AG04449 (cell line): ENCODE measurements at places on chromosomes 16 and 17.

DNA sequence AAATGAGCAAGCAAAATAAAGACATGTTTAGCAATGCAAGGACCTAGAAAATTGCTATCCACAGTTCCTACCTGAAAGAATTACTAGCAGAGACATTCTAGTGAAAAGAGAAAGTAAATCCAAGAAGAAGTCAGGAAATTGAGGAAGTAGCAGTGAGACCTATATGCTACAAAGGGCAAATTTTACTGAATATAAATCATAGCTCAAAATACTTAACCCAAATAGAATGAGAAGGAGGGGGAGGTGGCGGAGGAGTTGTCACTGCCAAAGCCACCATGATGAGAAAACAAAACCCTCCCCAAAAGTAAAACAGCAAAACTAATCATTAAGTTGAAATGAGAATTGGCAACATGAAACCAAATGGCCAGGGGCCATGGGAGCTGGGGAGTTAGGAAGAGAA lies 39.3 kb downstream of the PITPNM3 start:
- no peak for DNase-seq

- no peak for DNase-seq
Observed at GRCh38 chr17:42667088-42667951, 8.2 kb downstream of the TUBG2 start.

- no peak for DNase-seq
Observed at GRCh38 chr17:82235775-82236141, 6.9 kb downstream of the SLC16A3 start.

GRCh38 chr16:24255456-24256371 lies at the start of gene CACNG3:
Gene CACNG3 (plus strand): TSS chr16:24256335. CDS start chr16:24256755, 420 bp downstream.
- DNase-seq: no peak

GRCh38 chr16:4339909-4340308 lies 11.2 kb downstream of the PAM16 start:
- no peak for DNase-seq

DNA sequence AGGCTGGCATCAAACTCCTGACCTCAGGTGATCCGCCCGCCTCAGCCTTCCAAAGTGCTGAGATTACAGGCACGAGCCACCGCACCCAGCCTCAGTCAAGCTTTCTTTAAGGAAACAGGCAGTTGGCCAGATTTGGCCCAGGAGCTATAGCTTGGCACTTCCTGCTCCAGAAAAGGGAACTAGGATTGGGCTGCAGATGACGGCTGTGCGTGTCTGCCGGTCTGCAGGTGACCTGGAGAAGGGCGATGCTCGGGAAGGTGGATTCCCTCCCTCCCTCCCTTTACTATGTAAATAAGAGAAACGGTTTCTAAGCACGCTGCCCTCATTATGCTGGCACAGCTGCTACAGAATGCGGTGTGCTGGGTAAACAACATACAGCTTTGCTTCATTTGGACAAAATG lies 215.9 kb downstream of the RPTOR start:
- DNase-seq: no peak

DNA sequence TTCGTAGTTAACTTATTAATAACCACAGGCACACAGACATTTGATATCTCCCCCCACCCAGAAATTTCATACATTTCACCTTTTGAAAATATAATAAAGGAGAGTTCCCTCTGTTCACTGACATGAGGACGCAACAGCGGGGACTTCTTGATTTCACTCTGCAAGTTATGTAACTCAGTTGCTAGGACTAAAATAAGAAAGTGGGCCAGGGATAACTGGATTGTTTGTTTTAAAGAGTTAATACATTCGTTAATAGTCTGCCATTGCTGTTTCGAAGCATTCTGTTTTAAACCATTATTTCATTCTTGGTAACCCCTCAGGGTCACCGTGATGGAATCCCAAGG lies 1.2 kb downstream of the RHOT1 start:
- no peak for DNase-seq

- DNase-seq: no peak
Observed at GRCh38 chr16:84532855-84533486, 28.5 kb upstream of the MEAK7 start.

DNA sequence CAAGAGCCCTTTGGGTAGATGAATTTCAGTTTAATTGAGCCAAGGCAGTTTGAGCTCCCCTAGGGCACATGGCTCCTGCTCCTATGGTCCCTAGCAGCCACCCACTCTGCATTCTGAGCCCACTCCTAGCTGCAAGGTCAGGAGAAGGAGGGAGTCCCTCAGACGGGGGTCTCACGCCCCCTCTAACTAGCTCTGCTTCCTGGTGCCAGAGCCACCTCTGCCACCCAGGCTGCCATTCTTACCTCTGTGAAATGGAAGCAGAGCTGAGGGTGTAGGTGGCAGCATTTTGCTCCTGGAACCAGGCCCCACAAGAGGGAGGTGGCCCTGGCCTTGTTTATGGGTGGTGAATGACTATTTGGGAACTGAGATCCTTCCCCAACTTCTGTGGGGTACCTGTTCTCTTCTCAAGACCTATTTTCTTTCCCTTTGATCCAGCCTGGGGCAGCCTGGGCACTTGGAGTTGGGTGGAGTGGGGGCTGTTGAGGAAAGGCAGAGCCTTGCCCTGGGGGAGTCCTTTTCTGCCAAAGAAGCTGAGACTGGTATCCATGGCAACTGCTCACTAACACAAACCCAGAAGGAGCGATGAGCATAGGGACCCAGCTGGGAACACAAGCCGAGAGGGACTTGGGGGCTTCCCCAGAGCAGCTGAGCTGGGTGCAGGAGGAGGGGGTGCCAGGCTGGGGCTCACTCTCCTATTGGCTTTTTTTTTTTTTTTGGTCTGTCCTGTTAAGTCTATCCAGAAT lies 4.8 kb downstream of the SPNS2 start:
- DNase-seq: no peak

DNA sequence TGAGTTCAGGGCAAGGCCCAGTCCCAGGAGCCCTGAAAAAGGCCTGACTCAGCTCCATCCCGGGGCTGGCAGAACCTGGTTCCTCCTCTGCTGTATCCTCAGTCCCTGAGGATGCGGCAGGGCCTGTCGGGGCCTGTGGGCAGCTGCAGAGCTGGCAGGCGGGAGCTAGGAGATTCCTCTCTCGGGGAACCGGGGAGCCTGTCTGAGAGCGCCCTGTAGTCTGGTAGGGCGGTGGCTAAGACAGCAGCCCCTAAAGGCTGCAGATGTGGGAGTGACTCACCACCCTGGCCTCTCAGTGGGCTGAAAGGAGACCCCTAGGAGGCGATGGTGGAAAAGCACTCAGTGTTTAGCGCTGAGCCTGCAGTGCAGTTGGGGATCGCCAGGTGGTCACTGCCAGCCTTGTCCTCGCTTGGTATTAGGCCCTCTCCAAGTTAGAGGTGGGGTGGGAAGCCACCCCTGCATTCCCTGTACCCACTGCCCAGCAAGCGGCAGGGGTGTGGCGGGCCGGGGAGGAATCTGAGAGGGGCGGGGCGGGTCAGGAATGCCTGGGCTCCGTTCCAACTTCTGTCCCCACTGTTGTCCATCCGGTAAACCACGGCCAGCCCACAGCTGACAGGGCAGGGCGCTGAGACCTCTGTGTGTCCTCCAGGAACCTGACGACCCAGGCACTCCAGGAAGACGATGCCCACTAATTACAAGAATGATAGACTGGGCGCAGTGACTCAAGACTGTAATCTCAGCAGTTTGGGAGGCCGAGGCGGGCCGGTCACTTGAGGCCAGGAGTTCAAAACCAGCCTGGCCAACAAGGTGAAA lies 29.5 kb upstream of the CDH1 start:
- no peak for DNase-seq

DNA sequence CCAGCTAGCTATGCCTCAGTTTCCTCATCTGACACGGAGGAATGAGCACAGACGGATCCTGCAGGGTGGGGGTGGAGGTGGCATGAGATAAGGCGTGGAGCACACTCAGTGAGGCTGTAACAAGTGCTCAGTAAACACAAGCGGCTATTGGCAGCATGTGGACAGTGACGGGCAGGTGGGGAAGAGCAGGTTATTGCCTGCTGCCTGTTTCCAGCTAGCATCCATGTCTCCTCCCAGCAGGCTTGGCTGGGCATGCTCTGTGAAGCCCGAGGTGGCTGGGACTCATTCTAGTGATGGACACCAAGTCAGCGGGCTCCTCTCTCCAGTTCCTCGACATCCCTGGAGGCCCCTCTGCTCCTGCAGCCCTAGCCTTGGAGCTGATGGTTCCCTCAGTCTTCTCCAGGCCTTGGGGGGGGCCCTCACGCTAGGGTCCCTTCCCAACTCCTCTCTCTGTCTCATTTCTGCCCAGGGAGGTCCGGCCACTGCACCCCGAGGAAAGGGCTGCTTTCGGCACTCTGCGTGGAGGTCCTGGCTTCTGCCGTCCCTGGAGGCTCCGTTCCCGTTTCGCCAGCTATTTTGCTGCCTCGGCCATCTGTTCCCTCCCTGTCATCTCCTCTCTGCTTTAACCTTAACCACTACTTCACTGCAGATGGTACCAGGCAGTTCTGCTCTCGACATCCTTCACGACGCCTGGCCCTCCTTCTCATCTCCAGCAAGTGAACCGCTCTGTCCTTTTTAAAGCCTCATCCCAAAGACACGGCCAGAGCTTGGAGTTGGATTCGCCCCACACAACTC lies 6.2 kb downstream of the RTN4RL1 start:
- DNase-seq: no peak

DNA sequence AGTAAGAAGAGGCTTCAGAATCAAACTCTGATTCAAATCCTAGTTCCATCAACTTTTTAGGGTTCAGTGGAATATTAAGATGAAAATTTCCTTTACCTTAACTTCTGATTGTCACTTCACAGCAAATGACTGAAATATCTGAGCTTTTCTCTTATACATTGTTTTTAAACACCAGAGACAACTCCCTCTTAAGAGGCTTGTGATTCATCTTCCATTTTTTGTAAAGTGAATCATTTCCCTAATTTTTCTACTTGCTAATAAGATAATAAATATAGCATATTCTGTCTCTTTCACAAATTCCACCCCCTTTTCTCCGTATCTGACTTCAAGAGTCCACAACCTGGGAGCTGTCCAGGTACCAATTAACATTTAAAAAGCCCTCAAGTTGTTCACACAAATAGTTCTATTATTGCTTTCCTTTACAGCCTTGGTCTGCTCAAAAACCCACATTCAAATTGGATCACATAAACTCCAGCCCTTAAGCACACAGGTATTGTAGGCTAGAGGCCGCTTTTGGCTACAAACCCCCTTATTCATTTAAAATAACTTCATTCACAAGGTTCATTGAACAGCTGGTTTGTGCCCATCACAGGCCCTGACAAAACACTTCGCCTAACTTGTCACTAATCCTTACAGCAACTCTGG lies 14.1 kb upstream of the UTP6 start:
- DNase-seq: no peak

- DNase-seq: no peak
Observed at GRCh38 chr17:49403514-49404289, 11.0 kb downstream of the PHB1 start.

- DNase-seq: no peak
Observed at GRCh38 chr17:72390675-72391508, 270.1 kb downstream of the SOX9 start.

DNA sequence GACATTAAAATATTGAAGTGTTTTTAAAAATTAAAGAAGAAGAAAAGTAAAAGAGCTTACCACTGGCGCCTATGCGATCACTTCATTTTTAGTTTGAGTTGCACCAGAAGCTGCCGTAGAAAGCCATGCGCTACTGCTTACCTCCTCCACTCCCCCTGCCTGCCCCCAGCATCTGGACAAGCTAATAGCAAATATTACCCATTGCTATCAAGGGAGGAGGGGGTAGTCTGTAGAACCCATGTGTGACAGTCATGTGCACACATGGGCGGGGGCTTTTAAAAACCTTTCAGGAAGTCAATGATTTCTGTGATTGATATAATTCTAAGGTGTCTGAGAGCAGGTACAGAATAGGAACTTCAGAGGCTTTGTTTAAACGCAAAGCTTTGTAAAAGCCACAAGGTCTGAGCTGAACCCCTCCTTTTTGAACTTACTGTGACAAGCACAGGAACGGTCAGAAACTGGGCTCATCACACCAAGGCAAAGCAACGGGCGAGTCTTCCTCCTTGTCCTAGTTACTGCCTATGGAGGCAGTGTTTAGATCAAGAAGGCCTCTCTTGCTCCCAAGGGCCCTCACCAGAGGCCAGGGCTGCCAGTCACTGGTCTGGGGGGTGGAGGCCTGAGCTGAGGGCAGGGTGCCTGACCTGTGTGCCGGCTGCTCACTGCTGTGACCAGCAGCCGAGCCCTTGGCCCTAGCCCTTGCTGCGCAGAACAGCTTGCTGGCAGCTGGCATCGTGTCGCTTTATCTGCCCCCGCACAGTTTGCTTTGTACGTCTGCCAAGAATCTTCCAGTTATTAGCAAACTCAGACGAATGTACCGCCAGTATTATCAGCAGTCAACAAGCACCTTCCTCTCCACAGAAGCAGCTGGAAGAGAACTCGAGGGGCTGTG lies 15.0 kb downstream of the GINS2 start:
- DNase-seq: no peak

DNA sequence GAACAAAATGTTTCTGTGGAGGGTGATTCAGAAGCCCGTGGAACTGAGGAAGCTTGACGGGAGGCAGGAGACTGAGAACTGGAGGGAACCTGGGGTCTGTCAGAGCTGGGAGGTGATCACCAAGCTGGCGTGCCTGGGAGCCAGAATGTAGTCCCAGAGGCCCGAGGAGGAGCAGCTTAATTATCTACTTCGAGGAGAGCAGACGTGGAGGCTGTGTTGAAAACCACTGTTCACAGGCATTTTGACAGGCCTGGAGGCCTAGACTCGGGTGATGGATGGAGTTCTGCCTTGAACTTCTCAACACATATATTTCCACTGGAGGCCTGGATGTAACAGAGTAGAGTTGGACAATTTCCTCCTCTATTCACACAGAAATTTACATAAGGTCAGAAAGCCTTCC lies 177.7 kb upstream of the SALL1 start:
- no peak for DNase-seq

- no peak for DNase-seq
Observed at GRCh38 chr17:76475302-76475701, 7.9 kb downstream of the AANAT start.

- no peak for DNase-seq
Observed at GRCh38 chr16:53601961-53602360, 99.0 kb upstream of the AKTIP start.

- DNase-seq: no peak
Observed at GRCh38 chr17:75345514-75346167, 56.4 kb upstream of the SLC25A19 start.

DNA sequence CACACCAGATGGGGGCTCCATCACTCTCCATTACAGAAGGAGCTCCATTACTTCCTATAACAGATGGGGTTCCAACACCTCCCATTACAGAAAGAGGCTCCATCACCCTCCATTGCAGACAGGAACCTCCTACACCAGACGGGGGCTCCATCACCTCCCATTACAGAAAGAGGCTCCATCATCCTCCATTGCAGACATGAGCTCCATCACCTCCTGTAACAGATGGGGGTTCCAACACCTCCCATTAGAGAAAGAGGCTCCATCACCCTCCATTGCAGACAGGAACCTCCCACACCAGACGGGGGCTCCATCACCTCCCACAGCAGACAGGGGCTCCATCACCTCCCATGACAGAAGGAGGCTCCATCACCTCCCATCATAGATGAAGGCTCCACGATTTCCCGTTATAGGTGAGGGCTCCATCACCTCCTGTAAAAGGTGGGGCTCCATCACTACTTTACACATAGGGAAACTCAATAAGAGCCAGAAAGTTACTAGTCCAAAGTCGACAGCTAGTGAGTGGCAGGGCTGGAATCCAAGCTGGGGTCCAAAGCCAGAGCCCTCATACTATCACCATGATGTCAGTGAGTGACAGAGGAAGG lies 224.8 kb downstream of the RBFOX3 start:
- DNase-seq: no peak
